Pancreas (tissue), 10 donors: ENCODE measurements at places on chromosomes 5 and 9.

GRCh38 chr5:96220610-96221390, 212.2 kb downstream of the PCSK1 start:
- DNase-seq = no peak

GRCh38 chr9:135827866-135828580, 79.3 kb downstream of the CAMSAP1 start:
- no peak for DNase-seq

GRCh38 chr9:82363198-82363597, 374.6 kb downstream of the SPATA31D1 start:
- no peak for DNase-seq

GRCh38 chr5:144335561-144335960, 164.9 kb downstream of the KCTD16 start:
- no peak for DNase-seq

- DNase-seq = no peak
Observed at GRCh38 chr9:13684656-13685055, 405.2 kb upstream of the MPDZ start.
